ENCODE measurements at places on chromosomes 4 and X.
A peak's percentile ranks its signal among the peaks of the same experiment; 100 is the strongest.

DNA sequence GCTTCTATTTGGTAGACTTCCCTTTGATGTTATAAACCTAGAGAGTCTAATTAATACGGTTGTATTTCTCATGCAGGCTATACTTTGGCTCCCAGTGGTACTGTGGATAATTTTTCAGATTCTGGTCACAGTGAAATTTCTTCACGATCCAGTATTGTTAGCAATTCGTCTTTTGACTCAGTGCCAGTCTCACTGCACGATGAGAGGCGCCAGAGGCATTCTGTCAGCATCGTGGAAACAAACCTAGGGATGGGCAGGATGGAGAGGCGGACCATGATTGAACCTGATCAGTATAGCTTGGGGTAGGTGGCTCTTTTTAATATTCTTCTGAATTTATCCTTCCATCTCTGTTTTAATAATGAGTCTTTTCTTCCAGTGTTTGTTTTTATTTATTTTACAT lies 249.7 kb downstream of the RAPGEF2 start:
- DNase-seq, result no peak

DNA sequence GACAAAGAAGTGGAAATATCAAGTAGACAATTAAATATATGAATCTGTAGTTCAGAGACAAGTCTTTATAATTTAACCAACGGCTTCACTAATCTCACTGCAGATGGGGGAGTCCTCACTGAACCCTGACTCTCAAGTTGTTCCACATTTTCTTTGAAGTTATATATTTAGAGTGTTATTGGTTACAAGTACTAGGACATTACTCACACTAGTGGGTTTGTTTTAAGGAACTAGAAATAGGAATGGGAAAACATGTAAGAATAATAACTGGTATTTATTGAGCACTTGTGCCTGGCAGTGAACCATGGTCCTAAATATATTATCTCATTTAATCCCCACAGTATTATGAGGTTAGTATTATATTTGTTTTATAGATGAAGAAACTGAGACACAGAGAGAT lies 22.0 kb downstream of the MND1 start:
- no peak for DNase-seq

GRCh38 chr4:91681544-91681943 lies 622.2 kb upstream of the GRID2 start:
- DNase-seq, result no peak

DNA sequence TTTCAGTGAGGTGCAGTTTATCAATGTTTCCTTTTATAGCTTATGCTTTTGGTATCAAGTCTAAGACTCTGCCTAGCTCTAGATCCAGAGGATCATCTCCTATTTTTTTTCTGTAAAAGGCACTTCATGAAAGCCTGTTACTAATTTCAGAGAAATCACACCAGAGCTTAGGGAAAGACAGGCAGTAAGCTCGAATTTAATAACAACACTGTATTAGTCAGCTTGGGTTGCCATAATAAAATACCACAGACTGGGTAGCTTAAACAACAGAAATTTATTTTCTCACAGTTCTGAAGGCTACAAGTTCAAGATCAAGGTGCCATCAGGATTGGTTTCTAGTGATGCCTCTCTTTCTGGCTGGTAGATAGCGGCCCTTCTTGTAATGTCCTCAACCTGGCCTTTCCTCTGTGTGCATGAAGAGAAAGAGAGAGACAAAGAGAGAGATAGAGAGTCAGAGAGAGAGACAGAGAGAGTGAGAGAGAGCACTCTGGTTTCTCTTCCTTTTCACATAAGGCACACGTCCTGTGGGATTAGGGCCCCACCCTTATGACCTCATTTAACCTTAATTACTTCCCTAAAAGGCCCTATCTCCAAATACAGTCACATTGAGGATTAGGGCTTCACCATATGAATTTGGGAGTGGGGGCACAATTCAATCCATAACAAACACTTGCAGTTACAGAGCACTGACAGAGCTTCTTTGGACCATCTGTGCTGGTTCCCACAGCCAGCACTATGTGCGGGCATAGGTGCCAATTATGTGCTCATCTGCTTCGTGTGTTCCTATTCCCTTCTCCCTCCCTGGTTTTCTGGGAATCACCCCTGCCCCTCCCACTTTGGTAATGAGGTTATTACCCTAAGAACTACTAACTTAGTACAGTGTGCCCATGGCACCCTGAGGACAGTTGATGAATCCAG lies 114.8 kb upstream of the MED14 start:
- no peak for DNase-seq

- no peak for DNase-seq
Observed at GRCh38 chr4:13378973-13379759, 105.0 kb downstream of the RAB28 start.

- DNase-seq, result no peak
Observed at GRCh38 chr4:181821039-181822004, 421.9 kb upstream of the TENM3 start.

- no peak for DNase-seq
Observed at GRCh38 chr4:128635141-128635954, 174.2 kb upstream of the JADE1 start.

GRCh38 chr4:22430626-22431025 lies 85.2 kb downstream of the ADGRA3 start:
- no peak for DNase-seq

DNA sequence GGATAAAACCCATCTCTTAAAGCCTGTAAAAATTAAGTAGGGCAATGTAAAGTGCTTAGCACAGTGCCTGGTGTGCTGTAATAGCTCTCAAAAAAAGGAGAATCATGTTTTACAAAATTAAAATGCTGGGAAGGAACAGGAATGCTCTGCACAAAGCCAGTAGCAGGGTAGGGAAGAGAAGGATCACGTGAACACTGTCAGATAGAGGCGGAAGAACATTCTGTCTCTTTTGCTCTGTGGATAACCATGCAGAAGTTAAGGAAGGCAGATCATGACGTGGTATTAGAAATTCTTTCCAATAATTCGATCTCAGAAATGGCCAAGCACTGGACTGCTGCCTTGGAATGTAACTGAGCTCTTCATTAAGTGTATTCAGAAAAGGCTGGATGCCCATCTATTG lies 136.2 kb upstream of the PDLIM3 start:
- DNase-seq, result no peak

DNA sequence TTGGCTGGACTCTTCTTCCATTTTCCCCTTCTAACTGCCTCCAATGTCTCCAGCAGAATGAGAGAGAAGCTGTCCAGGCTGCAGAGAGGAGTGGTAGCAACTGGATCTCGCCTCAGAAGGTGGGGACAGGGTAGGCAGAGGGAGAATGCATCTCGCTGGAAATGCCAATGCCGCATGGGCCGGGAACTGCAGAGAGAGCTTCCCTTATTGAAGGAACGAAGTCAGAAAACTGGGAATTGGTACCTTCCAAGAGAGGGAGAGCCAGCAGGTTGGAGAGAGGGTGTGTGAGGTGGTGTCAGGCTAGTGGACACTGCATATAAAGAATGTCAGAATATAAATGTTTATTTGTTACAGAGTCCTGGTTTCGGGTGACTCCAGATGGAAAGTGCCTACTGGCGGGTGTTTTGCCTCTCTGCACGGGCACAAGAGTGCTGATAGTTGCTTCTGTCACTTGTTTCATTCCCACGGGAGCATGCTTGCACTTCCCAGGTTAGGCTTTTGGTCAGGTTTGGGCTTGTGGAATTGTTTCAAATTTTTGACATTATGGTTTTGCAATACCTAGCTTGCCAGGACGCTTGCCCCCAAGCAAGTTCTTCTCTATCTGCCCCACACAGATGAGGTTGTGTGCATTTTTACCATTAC lies 156.8 kb upstream of the STS start:
- no peak for DNase-seq

DNA sequence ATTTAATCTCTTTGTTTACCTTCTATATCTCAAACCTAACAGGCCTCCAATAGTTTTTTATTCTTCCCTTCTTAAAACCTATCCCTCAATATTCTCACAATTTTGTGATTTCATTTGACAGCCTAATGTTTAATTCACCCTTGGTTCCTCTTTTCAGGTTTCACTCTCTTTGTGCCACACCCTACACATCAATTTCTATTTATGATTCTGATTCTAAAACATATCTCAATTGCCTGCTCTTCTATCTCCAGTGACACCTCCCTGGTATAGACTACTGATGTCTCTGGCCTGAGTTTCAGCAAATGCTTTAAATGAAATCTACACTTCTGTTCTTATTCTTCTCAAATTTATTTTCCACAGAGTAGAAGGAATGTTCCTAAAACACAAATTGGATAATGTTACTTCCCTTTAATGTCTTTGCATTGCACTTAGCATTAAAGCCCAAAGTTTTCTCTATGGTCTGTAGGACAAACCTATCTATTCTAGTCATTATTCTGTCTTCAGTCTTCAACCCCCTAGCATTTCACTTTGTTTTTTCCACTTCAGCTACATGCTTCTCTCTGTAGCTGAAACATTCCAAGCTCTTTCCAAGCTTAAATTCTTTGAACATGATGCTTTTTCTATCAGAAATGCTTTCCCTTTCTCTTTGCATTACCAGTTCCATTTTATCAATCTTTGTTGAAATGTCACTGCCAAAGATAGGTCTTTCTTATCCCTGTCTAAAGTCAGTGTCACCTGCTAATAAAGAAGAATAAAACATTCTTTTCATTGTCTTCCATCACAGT lies 622.0 kb downstream of the CENPC start:
- no peak for DNase-seq

DNA sequence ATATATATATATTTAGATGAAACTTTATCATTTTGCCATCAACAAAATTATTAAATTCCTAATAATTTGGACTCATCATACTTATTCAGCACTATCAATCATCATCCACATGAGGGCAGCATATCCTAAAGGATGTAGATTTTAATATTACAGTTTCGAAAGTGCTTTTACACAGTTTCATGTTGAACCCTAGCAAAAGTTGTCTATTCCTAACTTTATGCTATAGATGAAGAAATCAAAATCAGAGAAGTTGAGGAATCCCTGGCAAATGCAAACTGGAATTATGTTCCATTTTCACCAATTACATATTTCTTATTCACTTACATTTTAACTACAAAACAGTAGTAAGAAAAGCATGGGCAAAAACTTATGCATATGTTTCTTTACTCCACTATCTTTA lies 36.6 kb upstream of the UGT2A1 start:
- no peak for DNase-seq

- no peak for DNase-seq
Observed at GRCh38 chr4:14254926-14255325, 627.4 kb upstream of the BOD1L1 start.

- DNase-seq, result peak; percentile 52
Observed at GRCh38 chr4:150510176-150510865, 71.6 kb upstream of the MAB21L2 start.

- DNase-seq, result no peak
Observed at GRCh38 chr4:122065149-122065548, 87.0 kb upstream of the BLTP1 start.

GRCh38 chr4:147526272-147526654 lies 45.4 kb downstream of the EDNRA start:
- DNase-seq, result no peak

GRCh38 chr4:141686879-141687278 lies 50.5 kb downstream of the IL15 start:
- DNase-seq, result no peak

- DNase-seq, result no peak
Observed at GRCh38 chr4:73914071-73914470, 44.9 kb downstream of the CXCL1 start.

DNA sequence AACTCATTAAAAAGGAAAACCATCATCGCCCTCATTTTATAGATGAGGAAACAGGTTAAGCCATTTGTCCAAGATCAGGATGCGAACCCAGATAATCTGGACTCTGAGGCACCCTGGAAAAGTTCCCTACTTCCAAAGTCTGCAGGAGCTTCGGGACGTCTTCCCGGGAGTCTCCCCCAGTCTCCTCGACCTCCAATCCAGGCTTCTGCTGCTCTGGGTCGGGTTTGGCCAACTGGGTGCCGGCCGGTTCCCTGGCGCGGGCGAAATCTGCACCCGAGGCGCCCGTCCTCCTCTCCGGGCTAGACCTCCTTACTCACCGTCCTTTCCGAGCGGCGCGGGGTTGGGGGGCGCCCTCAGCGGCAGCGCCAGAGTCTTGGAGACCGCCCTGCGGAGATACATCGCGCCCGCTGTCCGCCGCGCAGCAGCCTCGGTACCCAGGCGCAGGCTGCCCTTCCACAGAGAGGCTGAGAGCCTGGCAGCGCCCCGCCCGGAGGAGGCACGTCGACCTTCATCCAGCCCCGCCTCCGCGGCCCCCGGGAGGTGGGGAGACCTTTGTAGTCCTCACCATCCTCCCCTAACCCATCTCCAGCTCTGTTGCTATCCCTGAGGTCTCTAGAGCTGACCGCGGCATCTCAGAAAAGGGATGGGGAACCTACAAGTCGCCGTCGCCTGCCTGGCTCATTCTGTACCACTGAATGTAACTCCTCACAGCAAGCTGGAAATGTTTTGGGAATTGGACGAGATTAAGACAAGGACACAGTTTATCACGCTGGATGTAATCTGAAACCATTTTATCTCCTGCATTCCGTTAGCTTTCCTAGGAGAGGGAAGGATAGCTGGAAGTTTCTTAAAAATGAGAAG lies at the start of gene MGARP:
TSS of gene MGARP (minus strand) at position 466 of the 861 bp plus-strand sequence. CDS start at position 399, 67 bp downstream.
- no peak for DNase-seq
